ENCODE measurements at places on chromosomes 5 and 9.

GRCh38 chr9:90502134-90502533, 140.5 kb downstream of the DIRAS2 start:
- DNase-seq: peak; percentile 40

- DNase-seq: no peak
Observed at GRCh38 chr5:57718155-57718554, 235.5 kb upstream of the ACTBL2 start.

DNA sequence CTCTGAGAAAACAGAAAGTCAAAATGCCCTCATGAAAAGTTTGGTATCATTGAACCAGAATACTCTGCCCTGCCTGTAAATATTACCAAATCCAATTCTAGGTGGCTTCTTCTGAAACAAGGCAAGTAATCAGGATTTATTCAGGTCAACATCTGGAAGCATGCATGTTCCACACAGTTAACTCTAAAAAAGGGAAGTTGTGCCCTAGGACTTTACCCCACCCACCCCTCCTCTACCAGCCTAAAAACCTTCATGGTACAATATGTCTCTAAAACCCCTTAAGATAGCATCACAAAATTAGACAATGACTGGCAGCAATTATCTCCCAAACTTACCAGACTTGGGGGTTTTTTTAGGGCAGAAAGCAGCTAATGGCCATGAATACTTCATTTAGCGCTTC, 414.8 kb upstream of the SLC30A5 start:
- DNase-seq: no peak

DNA sequence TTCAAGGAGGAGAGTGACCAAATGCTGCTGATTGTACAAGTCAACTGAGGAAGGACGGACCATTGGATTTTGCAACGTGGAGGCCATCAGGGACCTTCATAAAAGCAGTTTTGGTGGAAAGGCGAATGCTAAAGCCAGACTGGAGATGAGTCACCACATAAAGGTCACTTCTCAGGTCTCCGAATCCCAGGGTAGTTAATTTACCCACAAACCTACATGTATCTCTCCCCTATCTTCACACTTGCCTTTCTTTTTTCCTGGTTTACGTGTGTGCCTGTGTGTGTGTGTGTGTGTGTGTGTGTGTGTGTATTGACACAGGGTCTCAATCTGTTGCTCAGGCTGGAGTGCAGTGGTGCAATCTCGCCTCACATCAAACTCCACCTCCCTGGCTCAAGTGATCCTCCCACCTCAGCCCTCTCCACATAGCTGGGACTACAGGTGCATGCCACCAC, 4.6 kb upstream of the CTNNA1 start:
- no peak for DNase-seq

DNA sequence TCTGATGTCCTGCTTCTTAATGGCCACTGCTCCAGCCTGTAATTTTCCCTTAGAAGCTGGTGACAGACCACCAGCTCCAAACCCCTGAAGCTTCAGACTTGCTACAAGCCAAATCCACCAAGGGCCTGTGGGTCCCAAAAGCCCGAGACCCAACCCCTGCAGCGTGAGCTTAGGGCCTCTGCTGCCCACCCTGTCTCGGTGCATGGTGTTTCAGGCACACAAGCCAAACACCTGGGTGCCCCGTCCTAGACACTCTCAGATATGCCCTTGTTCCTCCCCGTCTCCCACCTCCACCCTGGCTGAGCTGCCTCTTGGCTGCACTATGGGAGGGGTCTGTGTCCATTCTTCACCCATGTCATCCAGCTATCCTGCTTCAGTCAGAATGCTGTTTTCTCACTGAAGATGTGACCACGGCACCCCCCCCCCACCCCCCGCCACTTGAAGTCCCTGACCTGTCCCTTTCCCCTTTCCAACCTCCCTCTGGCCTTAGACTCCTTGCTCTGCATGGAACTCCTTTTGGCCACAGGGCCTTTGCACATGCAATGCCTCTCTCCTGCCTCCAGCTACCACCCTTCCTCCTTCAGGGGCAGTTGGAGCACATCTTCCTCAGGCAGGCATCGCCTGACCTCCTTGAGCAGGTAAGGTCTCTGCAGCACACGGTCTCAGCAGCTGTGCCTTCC, 55.8 kb downstream of the ZNF354C start:
- no peak for DNase-seq

- DNase-seq: peak; percentile 26
Observed at GRCh38 chr9:899440-900184, 58.1 kb downstream of the DMRT1 start.

DNA sequence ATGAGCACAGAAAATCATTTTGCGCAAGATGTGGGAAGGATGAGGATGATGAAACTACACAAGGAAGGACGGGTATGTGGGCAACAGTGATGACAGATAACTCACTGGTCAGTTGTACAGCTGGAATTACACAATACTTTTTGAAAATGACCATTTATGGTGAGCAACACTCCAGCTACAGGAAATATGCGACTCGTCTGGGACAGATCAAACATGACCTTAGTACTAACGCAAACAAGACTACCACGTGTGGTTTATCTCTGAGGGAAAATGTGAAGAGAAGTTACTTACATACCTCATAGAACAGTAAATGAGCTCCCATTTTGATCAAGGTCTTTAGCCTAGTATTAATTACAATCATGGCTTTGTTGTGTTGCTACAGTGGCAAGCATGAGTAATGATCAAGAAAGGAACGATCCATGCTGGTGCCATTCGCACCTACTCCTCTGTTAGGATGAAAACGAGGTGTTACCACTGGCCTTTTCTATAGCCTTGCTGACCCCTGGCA, 456.9 kb downstream of the BNC2 start:
- no peak for DNase-seq

- DNase-seq: no peak
Observed at GRCh38 chr9:89418882-89419640, 78.9 kb downstream of the SEMA4D start.

GRCh38 chr5:7422316-7423106, 26.6 kb downstream of the ADCY2 start:
- peak; percentile 73 for DNase-seq

DNA sequence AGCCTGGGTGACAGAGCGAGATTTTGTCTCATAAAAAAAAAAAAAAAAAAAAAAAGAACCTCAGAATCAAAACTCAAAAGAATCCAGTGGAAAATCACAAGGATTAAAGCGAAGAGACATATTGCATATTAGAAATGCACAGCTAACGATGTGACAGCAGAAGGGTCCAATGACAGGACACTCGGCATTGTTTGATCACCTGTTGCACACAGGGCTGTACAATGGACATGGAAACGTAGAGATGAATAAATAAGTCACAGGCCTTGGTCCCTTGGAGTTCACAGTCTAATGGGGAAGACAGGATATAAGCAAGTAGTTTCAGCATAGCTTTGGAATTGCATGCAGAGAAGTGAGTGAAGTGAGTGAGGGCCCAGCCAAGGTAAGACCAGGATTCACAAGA, 25.9 kb upstream of the PIK3R1 start:
- no peak for DNase-seq

DNA sequence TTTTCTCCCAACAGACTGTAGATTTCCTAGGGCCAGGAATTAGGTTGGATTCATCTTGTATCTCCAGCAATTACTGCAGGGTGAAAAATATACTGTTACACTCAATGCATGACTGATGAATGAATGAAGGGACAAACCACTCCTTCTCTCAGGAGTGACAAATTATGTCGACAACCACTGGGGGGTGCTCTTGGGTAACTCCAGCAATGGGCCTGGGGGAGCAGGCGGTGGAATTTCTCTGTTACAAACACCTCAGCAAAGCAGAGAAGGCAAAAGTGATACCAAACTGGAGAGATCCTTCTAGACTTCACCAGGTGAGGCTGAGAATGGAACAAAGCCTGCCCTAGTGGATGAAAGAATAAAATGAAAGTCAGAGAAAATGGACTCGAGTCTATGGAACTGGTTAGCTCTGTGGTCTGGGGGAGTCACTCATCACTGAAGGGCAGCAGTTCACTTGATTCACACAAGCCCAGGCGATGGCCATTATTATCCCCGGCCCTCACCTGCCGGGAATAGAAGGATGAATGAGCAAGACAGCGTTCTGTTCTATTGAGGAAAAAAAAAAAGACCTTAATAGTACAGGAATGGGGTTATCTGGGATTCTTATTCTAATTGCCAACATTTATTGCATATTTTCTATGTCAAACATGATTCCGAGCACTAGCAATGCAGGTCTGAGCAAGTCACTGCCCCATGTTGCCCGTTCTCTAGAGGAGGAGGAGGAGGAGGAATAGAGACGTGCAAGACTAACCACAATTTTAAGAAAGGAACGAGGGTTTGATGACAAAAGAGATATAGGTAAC, 341.1 kb downstream of the ASTN2 start:
- peak; percentile 77 for DNase-seq

DNA sequence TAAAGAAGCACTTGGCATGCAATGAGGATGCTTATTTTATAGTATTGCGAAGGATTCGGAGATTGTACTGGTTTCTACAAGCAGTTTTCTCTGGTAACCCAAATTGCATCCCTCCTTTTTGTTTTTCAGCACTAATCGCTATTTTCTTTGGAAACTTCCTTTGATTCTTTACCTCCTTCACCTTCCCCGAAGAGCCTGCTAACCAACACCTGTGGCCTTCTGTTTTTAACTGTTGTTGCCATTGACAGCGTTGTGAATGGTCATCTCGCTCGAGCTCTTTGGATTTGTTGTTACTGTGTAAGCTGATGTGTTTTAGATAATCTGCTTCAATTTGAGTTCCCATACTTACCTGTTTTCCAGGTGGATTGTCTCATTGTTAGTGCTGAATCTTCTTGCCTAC, 1.1 kb downstream of the CNOT6 start:
- peak; percentile 43 for DNase-seq

GRCh38 chr5:50435168-50435567, 5.9 kb downstream of the EMB start:
- DNase-seq: no peak

- DNase-seq: peak; percentile 88
Observed at GRCh38 chr5:30040488-30041118, 1152.9 kb upstream of the CDH6 start.

DNA sequence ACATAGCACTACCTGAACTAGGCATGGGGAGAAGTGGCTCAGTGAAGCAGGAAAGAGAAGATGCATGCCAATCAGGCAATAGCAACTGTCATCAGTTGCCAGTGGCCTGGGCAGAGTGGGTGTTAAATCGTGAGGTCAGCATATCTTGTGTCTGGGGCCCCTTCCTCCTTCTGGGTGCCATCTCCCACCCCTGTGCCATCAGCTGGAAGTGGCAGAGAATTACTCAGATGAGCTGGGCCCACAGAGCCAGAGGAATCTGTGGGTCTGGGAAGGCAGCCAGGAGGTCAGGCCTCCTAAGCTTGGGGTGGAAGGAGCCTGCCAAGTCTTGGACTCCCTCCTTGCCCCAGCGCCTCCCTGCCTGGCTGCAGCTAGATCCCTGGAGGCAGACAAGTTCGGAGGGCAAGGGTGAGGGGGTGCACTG, 66.5 kb downstream of the GALNT12 start:
- no peak for DNase-seq

- DNase-seq: no peak
Observed at GRCh38 chr5:11224436-11225187, 463.6 kb upstream of the DAP start.

DNA sequence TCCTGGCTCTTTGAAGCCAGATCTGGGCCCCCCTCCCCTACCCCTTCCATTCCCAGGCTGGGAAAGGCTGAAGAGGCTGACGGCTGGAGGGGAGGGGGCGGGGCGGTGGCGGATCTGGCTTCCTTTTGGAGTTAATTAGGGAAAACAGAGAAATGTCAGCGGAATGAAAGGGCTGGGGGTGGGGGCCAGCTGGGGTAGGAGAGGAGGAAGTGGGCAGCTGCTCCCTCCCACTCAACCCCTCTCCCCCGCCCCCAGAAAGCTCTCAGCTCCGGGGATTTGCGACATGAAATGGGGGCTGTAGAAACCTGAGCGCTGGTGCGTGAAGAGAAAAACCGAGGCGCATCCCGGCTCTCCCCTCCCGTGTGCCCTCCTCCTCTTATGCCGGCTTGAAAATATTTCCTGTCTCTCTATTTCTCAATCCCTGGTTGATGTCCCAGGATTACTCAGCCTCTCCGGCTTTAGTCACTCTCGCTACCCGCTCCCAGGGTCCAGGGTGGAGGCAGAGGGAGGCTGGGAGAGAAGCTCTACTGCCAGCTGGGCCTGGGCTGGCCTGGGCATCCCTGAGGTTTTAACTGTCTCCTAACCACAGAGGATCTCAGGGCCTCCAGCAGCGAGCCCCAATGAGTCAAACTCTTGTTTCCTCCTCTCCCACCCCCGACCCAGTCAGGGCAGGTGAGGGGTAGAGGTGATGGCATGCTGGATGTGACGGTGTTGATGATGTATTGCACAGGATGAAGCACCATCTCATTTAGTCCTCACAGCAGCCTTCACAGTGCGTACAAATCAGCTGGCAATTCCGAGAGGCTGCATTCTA, 20.1 kb downstream of the PCDHGC5 start:
- peak; percentile 87 for DNase-seq

- no peak for DNase-seq
Observed at GRCh38 chr5:75059912-75060545, 7.7 kb upstream of the GCNT4 start.

DNA sequence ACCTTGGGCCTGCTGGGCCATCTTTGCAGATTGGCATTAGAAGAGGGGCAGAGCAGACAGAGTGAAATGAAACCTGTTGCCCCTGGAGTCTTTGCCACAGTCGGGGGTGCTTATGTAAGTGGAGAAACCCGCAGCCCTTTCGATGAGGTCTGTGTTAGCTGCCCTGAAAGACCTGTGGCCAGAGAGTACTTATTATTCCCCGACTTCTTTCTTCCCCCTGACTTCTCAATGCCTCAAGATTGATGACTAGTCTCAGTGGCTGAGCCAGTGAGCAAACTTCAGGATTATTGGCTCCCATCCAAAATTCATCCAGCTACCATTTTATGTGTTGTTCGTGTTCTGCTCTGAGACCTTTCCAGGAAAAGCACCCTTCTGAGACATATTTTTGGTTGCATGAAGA, 7.6 kb downstream of the NTRK2 start:
- DNase-seq: no peak

- peak; percentile 87 for DNase-seq
Observed at GRCh38 chr5:139844472-139845145, 49.0 kb downstream of the PSD2 start.

DNA sequence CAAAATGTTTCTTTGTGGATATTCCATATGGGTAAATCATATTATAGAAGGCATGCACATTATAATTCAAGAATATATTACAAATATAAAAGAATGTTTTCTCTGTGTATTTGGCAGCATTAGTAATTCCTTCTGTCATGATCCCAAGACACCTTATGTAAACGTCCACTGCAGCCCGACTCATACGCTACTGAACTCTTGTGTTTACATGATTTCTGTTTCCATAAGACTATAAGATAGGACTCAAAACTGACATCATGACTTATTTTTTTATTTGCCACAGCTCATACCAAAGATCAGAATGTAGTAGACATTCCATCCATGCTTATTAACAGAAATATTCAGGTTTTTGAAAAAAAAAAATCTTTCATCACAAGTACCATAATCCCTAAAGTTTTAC, 234.1 kb downstream of the AP3B1 start:
- DNase-seq: no peak

GRCh38 chr9:135281791-135282737, 194.6 kb downstream of the OLFM1 start:
- no peak for DNase-seq

GRCh38 chr9:112112519-112112918, 62.6 kb downstream of the SUSD1 start:
- no peak for DNase-seq

GRCh38 chr5:44511596-44511995, 122.4 kb upstream of the FGF10 start:
- peak; percentile 82 for DNase-seq
